ENCODE measurements at places on chromosomes 4 and X.

DNA sequence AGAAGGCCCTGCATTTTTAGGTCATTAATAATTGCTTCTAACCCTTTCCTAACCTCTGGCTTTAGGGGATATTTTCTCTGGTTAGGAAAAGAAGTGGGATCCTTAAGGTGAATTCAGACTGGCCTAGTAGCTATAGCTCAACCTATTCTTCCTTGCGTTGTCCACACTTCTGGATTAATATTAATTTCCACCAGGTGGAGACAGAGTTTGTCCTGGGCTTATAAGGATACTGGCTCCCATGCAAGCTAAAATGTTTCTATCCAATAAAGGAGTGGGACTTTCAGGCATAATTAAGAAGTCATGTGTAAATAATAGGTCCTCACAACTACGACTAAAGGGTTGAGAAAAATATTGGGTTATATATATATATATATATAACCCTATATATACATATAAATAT, 860.0 kb upstream of the POU3F4 start:
- no peak for DNase-seq

GRCh38 chr4:23373261-23373660, 516.6 kb downstream of the PPARGC1A start:
- no peak for DNase-seq

- no peak for DNase-seq
These were observed 161.2 kb upstream of the AGTR2 start for GRCh38 chrX:116009346-116009745.

- no peak for DNase-seq
These were observed 273.3 kb downstream of the TRIML1 start for GRCh38 chr4:188412499-188412898.

- no peak for DNase-seq
These were observed 2664.4 kb downstream of the ARAP2 start for GRCh38 chr4:33579951-33580350.

- DNase-seq: peak; percentile 65
These were observed 260.7 kb upstream of the SFRP2 start for GRCh38 chr4:154049457-154050181.

GRCh38 chr4:7598939-7599790, 164.4 kb upstream of the PSAPL1 start:
- DNase-seq: no peak

GRCh38 chrX:152821145-152821765, 9.3 kb downstream of the CETN2 start:
- DNase-seq: no peak

DNA sequence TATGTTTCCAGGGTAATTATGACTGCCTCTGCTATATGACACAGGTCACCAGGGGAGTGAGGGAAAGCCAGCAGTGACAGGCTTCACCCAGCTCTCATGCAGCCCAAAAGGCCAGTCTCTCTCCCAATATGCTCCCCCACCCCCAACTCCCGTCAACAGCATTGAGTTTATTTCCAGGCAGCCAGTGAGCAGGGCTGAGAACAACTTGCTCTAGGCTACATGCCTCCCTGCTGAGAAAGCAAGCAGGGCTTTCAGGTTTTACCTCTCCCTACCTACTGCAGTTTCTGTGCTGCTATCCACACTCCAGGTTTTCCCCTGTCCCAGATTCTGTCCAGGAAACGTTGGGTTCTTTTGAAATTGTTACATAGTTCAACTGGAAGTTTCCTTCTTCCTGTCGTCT, 291.4 kb downstream of the PABPC4L start:
- DNase-seq: no peak
